ENCODE measurements at places on chromosomes 1 and 21.

- DNase-seq, result no peak
These were observed 154.5 kb upstream of the GORAB start for GRCh38 chr1:170377440-170377839.

- DNase-seq, result no peak
These were observed 36.7 kb downstream of the ADAM30 start for GRCh38 chr1:119859647-119860046.

GRCh38 chr1:29144178-29144577, 20.5 kb upstream of the TMEM200B start:
- DNase-seq, result no peak

- no peak for DNase-seq
These were observed 1.3 kb upstream of the CD58 start for GRCh38 chr1:116572099-116572498.

DNA sequence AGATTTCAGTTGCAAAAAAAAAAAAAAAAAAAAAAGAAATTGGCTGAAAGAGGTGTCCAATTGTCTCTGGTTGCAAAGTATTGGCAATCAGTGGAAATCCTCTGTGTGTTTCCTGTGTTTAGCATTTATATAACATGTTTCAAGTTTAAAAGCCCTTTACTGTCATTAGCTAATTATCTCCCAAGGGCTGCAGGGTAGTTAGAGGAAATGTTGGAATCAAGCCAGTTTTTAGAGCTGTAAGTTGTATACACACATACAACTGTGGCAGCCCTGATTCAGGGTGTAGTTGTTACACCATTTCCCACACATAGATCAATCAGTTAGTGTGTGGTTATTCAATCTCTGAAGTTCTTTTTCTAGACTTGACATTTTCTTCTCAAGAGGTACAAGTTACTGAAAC, 8.9 kb upstream of the ZNF326 start:
- DNase-seq, result no peak

- no peak for DNase-seq
These were observed 21.5 kb upstream of the PWP2 start for GRCh38 chr21:44085491-44086321.
